ENCODE measurements at places on chromosomes 1 and 21. TPM values are rescaled to one million over a fixed set of nuclear protein-coding genes. Genes with fewer than 3 reads are reported as not detected.

Gene RUSC1
- 17.6 TPM for total RNA-seq

Gene GSTM2
- total RNA-seq: 112 TPM

Gene FCAMR
- total RNA-seq: not detected

Gene MIXL1
- total RNA-seq: not detected

Gene RNU5D-1
- total RNA-seq: not detected

Gene OPTC
- total RNA-seq: not detected

Gene LCE2C
- total RNA-seq: not detected
